PC-9 (cell line): ENCODE measurements at places on chromosomes 7 and 10.

DNA sequence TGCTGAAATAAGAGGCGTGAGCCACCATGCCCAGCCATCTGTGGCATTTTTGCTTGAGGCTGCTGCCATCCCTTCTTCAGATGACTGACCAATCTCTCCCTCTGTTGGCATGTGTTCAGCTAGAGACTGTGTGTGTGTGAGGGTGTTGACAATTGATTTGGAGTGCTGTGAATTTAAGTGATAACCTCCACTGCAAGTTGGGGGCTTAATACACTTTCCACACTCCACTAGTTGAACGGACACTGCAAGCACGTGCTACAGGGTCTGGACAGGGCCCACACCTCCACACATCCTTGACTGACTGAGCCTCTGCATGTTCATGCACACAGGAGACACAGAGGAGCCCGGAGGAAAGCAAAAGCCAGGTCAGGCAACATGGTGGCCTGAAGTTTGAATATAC lies 51.3 kb downstream of the BRAF start:
- no peak for DNase-seq

DNA sequence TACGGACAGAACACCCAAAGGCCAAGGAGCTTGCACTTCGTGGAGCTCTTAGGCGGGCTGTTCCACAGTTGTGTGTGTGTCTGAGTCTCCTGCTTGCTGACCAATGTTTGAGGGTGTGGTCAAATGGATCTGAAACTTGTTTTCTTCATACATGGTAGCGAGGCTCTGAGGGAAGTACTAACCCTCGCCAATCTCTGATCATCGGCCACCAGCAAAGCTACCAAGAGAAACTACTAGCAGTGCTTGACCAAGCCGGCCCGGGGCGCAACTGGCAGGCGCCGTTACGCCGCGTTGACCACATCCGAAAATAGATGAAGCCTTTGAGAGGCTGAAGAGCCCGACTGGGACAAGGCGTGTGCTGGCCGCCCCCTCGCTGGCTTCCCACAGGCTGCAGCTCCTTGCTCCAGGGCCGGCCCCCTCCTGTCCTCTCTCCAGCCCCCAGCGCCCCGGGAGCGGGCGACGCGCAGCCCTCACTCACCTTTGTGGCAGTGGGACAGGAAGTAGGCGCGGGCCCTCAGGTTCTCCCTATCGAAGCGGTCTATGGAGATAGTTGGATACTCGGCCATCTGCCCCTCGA lies 384 bp downstream of the DCLRE1C start:
- DNase-seq, result no peak

- DNase-seq, result no peak
These were observed 114.7 kb downstream of the EBF3 start for GRCh38 chr10:129849452-129849750.

- no peak for DNase-seq
These were observed 56.0 kb downstream of the KAT6B start for GRCh38 chr10:74882427-74882826.

GRCh38 chr7:141122736-141123135 lies 48.9 kb downstream of the TMEM178B start:
- no peak for DNase-seq

GRCh38 chr7:9349625-9350024 lies 916.2 kb downstream of the NXPH1 start:
- DNase-seq, result no peak

- no peak for DNase-seq
These were observed 50.1 kb downstream of the PLEKHS1 start for GRCh38 chr10:113801569-113801968.

DNA sequence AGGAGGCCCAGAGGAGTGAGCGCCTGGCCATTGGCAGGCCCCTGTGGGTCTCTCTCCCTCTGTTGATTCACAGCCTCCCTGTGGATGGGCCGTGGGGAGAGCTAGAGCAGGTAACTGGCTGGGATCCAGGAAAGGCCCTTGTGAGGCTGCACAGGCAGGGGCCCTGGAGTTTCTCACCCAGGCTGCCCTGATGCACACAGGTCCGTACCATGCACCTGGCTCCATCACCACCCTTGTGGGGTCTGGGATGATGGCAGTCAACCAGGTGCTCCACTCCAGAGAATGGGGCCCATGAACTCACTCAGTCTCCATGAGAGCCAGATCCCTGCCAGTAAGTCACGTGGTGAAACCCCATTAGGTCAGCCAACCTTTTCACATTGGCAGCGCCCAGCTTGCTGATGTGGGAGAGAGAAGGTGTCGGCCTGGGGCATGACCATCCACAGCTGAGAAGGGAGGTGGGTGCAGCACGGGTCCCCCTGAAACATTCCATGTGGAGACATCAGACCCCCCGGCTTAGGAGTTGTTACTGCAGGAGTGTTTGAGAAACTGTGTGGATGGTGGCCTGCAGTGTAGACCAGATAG lies 320.8 kb downstream of the ADARB2 start:
- DNase-seq, result no peak

- no peak for DNase-seq
These were observed 732.8 kb downstream of the ZWINT start for GRCh38 chr10:55628260-55628701.

DNA sequence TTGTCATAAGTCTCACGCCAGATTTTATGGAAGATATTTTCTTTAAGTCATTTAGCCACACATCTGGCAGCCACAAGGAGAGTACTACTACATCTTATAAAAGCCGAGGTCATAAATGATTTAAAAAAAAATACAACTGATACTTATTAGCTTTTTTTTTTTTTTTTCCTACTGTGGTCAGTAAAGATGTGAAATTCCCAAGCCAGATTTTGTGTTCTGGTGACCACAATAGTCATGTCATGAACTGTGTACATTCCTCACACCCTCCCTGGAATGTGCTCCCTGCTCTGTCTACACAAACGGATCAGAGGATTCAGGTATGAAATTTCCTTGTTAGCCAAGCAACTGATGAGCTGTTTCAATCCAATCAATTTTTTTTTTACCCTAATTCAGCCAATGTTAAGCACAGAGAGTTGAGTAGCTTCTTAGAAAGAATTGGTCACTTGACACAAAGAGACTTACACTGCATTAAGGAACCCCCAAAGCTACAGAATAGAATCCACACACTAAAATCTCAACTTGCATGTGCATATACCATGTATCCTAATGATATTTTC lies 54.7 kb downstream of the CHRM2 start:
- DNase-seq, result no peak

- peak; percentile 75 for DNase-seq
These were observed 14.0 kb upstream of the SEM1 start for GRCh38 chr7:96723622-96724021.

GRCh38 chr10:102240467-102241031 lies 763 bp downstream of the PITX3 start:
- no peak for DNase-seq

DNA sequence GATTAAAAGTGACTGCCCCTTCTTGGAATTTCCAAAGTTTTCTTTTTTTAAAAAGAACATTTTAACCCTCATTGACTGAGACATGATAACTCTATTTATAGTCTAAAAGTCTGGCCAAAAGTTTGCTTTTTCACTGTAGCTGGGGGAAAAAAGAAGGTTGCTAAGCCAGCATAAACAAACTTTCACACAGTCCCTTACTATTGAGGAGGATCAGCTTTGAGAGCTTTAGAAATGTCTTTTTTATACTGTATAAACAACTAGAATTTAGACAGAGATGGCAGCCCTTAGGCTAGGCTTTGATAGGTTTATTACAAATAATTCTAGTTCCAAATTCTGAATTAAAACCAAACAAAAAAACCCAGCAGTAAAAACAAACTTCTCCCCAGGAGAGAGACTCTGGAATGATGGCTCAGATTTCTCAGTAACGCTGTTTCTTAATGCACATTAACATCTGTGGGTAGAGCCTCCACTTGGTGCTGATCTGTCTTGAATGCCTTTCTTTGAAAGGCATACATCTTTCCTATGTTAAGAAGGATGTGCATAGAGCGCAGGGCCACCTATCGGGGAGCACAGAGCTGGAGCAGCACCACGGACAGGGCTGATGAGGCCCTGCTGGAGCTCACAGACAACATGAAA lies 100.9 kb upstream of the PDLIM1 start:
- no peak for DNase-seq

GRCh38 chr10:123912871-123913270 lies 21.3 kb upstream of the CPXM2 start:
- DNase-seq, result no peak

DNA sequence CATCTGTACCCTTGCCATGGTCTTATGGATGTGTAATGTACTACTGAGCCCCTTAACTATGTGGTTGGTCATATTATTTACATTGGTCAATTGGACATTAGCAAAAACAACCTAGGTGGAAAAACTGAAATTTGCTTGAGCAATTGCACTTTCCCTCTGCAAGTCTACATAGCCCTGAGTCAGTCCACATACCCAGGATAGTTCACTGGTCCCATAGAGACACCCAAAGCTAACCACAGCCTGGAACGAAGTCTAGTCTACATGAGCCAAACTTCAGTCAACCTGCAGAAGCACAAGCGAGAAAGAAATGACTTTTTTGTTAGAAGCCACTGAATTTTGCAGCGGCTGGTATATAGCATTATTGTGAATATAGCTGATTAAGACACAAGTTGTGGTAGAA lies 37.6 kb upstream of the COL1A2 start:
- DNase-seq, result no peak

GRCh38 chr7:381211-382042 lies 91.5 kb downstream of the FOXL3 start:
- DNase-seq, result no peak

GRCh38 chr10:60729106-60729505 lies 49.2 kb upstream of the CDK1 start:
- DNase-seq, result no peak

DNA sequence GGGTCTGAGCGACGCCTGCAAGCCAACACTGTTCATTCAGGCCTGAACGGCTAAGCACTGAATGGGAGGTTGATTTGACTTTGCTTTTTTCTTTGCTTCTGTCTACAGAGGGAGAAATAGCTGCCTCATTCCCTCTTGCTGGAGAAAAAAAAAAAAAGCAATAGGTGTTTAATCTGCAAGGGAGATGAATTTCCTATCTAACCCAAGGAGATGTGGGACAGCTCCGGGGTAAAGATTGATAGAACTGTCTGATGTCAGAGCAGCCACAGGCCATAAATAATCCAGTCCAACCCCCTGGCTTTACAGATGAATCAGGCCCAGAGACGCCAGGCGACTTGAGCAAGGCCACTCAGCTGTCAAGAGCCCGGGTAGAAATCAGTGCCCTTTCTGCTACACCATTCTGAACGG lies 168.0 kb downstream of the ARHGAP12 start:
- no peak for DNase-seq

- peak; percentile 85 for DNase-seq
These were observed at the start of gene AP3M1 for GRCh38 chr10:74150204-74150989. TSS of gene AP3M1 (minus strand) at chr10:74150828. CDS start at chr10:74138379, 12,449 bp downstream.

- peak; percentile 97 for DNase-seq
These were observed 8.4 kb upstream of the PGAM2 start for GRCh38 chr7:44073664-44074348.

DNA sequence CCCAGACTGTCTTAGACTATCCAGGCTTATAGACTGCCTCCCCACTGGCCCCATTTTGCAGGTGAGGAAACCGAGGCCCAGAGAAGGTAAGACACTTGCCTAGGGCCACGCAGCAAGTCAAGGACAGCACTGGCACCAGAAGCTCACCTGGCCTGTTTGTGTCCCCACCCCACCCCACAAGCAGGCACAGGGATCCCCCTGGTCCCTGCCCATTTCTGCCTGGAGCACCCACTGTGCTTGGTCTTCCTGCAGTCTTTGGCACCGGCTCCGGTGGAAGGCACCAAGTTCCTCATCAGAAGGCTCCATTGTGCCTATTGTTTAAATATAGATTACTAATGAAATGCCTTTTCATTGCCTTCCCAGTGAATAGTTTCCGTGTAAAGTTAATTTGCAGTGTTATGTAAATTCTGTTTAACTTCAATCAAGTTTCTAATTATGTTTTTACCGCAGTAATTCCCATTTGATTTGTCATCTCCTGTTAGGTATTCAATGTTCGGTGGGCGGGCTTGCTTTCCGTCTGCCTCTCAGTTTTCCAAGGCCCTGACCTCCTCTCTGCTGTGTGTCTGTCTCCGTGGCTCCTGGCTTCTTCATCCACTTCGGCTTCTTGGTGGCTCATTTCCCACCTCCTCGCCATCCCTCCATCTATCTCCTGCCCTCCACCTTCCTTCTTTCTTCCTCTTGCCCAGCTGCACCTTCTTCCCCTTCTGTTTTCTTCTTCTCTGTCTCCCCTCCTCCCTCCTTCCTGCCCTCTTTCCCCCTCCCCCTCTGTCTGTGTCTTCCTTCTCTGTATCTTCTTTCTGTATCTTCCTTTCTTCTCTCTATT lies 75.8 kb downstream of the ZMIZ1 start:
- DNase-seq, result no peak

- peak; percentile 35 for DNase-seq
These were observed 591.4 kb downstream of the SORCS1 start for GRCh38 chr10:106573106-106573505.

GRCh38 chr10:69104994-69105790 lies 17.3 kb downstream of the SRGN start:
- no peak for DNase-seq

- DNase-seq, result no peak
These were observed 659.2 kb upstream of the GALNT17 start for GRCh38 chr7:70472601-70473237.
